Cardiac septum (tissue), 1 donor: ENCODE measurements at places on chromosomes 5 and 9. TPM values are rescaled to one million over a fixed set of nuclear protein-coding genes. Genes with fewer than 3 reads are reported as not detected.

Gene ZBED3
- 6.4 TPM for total RNA-seq

Gene NPR2
- 20.4 TPM for total RNA-seq

Gene PCA3
- total RNA-seq = not detected

Gene ACOT12
- not detected for total RNA-seq

Gene ARSI
- 0.38 TPM for total RNA-seq

Gene ADAMTS16
- not detected for total RNA-seq

Gene PCDH12
- total RNA-seq = 4.9 TPM

Gene ZER1
- 51.8 TPM for total RNA-seq

Gene ARHGAP26
- 32.0 TPM for total RNA-seq

Gene CSF1R
- total RNA-seq = 11.9 TPM

Gene SPATA31D4
- total RNA-seq = not detected

Gene HTR1A
- not detected for total RNA-seq

Gene HRCT1
- 1.5 TPM for total RNA-seq

Gene PCDHB4
- total RNA-seq = 1.3 TPM

Gene DNAJB5
- 133 TPM for total RNA-seq

Gene MLANA
- not detected for total RNA-seq

Gene ANXA2R
- total RNA-seq = 1.2 TPM

Gene SMAD5
- total RNA-seq = 45.9 TPM

Gene GZMA
- 0.65 TPM for total RNA-seq

Gene RIMOC1
- total RNA-seq = 15.3 TPM

Gene GPR150
- total RNA-seq = not detected

Gene MOB3B
- 0.51 TPM for total RNA-seq

Gene ZDHHC21
- total RNA-seq = 8.6 TPM

Gene LECT2
- not detected for total RNA-seq

Gene PAEP
- not detected for total RNA-seq

Gene DMRT3
- total RNA-seq = 0.16 TPM

Gene SVEP1
- total RNA-seq = 6.7 TPM

Gene SPATA31C1
- not detected for total RNA-seq

Gene OCLN
- total RNA-seq = 0.51 TPM

Gene GOLGA2
- total RNA-seq = 120 TPM
